Inflammatory macrophage (primary cell): ENCODE measurements at places on chromosomes 5 and 9.

GRCh38 chr9:108182950-108183381 lies 672.8 kb downstream of the ACTL7B start:
- DNase-seq = peak; percentile 58

GRCh38 chr9:78609450-78609849 lies 312.5 kb downstream of the PSAT1 start:
- DNase-seq = no peak

- DNase-seq = peak; percentile 25
These were observed 96.7 kb upstream of the CHD1 start for GRCh38 chr5:99025298-99026045.

DNA sequence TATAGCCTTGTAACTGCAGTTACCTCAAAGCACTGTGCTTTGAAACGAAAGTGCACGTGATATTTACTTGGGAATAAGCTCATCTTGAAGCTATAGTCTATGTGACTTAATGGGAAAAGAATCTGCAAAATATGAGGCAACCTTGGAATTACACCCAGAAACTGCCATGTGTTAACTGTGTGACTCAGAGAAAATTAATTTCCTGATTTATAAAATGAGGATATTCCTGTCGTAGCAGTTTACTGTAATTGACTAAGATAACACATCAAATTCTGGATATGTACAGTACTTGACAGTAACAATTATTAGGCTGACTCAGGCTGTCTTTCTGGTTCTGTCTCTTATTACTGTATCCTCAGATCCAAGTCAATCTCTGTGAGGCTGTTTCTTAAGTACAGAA lies 1079.9 kb upstream of the ACO1 start:
- DNase-seq = no peak

- DNase-seq = no peak
These were observed 1.5 kb downstream of the CA9 start for GRCh38 chr9:35675204-35675603.
